ENCODE measurements at places on chromosomes 3 and 15. TPM values are rescaled to one million over a fixed set of nuclear protein-coding genes. Genes with fewer than 3 reads are reported as not detected.

GRCh38 chr3:112005091-112005672 lies 6.5 kb downstream of the TAGLN3 start:
- no peak for DNase-seq

GRCh38 chr3:122984007-122984406 lies 43.6 kb downstream of the SEMA5B start:
- DNase-seq, result no peak

DNA sequence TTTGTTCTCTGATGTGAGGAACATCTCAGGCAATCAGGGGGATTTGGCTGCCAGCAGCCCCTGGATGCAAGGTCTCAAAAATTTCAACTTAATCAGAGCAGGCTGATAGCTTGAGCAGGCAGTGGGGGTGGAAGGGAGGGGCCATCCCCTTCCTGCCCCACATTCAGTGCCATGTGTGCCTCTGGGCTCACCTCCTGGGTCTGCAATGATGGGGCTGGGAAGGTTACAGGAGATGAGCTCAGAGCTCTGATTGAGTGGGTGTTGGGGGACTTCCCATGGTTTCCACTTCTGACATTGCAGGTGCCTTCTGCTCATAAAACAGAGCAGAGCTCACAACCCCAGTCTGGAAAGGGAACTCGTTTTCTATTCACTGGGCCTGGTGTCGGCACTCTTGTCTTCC lies 37.0 kb downstream of the PARP16 start:
- DNase-seq, result no peak

- no peak for DNase-seq
Measured at GRCh38 chr3:48018841-48019240, 2.6 kb upstream of the MAP4 start.

DNA sequence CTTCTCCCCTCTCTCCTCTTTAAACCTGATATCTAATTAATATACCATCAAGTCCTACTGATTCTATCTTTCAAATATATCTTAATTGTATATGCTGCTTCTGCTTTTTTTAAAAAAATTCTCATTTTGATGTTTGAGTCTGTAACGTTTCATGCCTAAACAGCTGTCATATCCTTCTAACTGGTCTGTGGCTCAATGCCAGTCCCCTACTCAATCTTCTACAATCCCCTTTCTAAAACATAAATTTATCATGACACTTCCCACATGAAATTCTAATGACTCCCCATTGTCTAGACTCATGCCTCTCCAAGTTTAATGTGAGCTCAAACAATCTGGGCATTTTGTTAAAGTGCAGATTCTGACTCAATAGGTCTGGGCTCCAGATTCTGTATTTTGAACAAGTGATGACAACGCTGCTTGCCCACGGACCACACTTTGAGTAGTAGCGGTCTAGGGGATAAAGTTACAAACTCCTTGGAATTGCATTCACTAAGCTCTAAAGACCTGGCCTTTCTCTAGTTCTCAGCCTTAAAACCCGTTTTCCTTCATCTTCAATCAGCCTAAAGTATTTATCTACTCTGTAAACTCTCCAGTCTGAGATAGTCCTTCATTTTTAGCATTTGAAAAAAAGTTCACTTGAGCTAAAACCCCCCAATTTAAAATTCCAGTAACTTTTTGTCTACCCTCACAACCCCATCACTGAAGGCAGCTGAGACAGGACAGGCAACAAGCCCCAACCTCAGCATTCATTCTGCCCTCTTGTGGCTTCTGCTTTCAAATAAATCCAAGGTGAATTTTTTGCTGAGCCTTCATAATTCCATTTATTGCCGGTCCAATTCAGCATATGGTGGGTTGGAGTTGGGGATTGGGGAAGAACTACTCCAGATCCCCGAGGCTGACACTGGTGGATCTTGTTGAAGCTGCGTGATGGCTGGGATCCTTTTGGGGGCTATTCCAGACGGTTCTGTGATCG lies 88.1 kb upstream of the THRB start:
- peak; percentile 34 for DNase-seq

- DNase-seq, result no peak
Measured at GRCh38 chr3:39434574-39434973, 28.1 kb downstream of the RPSA start.

DNA sequence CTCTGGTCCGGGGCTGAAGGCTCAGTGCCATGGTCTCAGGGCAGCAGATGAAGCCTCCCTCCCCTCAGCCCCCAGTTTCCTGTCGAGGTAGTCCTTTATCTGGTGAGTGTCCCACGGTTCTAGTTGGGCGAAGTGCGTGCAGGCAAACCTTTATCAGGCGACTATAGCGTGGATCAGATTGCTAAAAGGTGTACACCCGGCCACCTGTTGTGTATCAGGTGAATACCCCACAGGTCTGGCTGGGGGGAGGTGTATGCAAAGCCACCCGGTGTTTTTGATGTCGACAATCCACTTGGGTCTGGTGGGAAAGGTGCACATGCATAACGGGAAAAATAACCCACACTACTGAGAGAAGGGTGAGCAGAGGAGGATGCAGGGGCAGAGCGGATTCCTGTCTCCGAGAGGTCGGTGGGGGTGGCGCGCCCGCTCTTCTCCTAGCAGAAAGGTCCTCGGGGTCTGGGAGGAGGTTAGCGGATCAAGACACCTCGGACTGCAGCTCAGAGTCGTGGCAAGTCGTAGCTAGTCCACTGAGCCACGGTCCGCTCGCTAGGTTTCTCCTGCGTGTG lies 507 bp downstream of the SLC12A6 start:
- no peak for DNase-seq

DNA sequence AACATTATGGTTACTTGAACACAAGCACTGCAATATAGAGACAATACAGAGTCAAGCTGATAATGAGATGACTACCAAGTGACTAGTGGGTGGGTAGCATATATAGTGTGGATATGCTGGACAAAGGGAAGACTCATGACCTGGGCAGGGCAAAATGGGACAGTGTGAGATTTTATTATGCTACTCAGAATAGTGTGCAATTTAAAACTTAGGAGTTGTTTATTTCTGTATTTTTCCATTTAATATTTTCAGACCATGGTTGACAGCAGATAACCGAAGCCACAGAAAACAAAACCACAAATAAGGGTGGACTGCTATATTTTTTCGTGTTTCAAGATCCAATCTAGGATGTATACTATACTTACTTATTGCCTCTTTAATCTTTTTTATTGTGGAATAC lies 19.6 kb downstream of the GALK2 start:
- no peak for DNase-seq

DNA sequence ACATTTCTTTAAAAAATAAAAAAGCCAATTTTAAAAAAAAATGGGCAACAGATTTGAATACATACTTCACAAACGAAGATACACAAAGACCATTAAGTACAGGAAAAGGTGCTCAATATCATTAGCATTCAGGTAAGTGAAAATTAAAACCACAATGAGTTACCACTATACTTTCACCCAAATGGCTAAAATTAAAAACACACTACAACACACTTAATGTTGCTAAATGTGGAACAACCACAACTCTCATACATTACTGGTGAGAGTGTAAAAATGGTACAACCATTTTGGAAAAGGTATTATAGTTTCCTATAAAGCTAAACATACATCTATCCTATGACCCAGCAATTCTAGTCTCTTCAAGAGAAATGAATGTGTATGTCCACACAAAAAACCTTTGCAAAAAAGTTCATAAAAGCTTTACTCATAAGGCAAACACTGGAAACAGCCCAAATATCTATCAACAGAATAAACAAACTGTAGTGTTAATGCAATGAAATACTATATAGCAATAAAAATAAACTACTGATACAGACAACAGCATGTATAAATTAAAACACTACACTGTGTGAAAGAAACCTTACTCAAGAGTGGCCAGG lies 14.9 kb downstream of the IP6K1 start:
- no peak for DNase-seq

The SLC6A11 gene
- not detected for total RNA-seq

The IQCF5 gene
- total RNA-seq, result not detected

The TLR9 gene
- total RNA-seq, result 0.06 TPM
